ENCODE measurements at places on chromosomes 6 and 20.

- no peak for DNase-seq
Measured at GRCh38 chr6:128826606-128827005, 56.3 kb upstream of the LAMA2 start.

GRCh38 chr20:8678098-8678776 lies 390.6 kb upstream of the PLCB4 start:
- DNase-seq = no peak

GRCh38 chr6:12403947-12404647 lies 113.9 kb downstream of the EDN1 start:
- no peak for DNase-seq

DNA sequence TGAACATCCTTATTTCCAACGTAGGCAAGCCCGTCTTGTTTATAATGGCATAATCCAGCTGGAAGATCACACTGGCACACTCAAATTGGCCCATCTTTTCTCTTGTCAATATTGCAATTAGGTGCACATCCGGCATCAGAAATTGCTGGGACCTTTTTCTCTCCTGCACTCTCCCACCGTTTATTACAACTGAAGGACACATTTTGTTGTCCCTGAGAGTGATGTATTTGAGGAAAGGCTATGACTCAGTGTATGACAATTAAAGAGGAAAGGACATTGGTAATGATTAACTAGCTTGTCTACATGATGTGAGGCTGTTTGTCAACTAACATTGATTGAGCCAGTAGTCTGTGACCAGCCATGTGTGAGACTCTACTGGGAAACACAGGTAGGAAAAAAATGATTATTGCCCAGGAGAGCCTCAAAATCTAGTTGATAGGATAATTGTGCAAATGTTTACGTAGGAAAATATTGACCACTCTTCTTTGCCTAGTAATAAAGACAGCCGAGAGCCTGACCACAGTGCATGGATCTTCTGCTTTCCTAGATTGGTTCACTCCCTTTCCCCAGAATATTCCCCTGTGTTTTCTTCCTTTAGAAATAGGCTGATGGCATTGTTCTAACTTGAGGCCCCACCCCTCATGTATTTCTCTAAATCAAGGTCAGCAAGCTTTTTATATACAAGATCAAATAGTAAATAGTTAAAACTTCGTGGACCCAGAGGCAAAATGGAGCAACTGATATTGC lies 230.0 kb upstream of the BTBD3 start:
- DNase-seq = no peak

GRCh38 chr6:147716434-147716833 lies 207.9 kb downstream of the SAMD5 start:
- no peak for DNase-seq

GRCh38 chr6:56655249-56655648 lies 12.6 kb upstream of the DST start:
- DNase-seq = no peak

GRCh38 chr6:14944593-14944992 lies 301.3 kb upstream of the JARID2 start:
- no peak for DNase-seq

DNA sequence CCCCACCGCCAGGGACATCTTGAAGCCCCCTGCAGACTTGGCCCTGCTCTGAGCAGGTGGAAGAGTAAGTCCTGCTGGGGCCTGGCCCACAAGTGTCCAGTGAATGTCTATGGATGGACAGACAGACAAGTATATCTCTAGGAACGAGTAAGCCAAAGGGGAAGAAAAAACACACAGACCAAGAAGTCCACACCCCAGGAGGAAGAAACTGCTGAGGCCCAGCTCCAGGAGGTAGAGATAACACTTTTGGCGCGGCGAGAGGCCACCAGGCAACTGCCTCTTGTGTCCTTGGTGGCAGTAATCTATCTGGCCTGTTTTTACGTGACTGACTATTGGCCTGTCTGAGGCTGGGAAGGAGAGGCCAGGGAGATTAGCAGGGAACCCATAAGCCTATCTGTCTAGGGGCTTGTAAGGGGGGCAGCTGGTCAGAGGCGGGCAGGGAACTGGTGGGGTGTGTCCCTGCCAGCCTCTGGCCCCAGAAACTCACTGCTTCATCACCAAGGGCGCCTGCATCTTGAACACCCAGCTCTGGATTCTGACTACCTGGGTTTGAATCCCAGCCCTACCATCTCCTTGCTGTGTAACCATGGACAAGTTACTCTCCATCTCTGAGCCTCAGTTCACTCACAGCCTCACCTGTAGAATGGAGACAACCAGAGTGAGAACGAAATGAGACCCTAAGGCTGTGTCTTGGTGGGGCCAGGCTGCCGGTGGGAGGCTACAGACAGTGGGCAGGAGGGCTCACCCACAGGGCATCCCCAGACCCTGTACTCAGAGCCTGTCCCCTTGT lies 31.3 kb downstream of the C20orf203 start:
- no peak for DNase-seq

DNA sequence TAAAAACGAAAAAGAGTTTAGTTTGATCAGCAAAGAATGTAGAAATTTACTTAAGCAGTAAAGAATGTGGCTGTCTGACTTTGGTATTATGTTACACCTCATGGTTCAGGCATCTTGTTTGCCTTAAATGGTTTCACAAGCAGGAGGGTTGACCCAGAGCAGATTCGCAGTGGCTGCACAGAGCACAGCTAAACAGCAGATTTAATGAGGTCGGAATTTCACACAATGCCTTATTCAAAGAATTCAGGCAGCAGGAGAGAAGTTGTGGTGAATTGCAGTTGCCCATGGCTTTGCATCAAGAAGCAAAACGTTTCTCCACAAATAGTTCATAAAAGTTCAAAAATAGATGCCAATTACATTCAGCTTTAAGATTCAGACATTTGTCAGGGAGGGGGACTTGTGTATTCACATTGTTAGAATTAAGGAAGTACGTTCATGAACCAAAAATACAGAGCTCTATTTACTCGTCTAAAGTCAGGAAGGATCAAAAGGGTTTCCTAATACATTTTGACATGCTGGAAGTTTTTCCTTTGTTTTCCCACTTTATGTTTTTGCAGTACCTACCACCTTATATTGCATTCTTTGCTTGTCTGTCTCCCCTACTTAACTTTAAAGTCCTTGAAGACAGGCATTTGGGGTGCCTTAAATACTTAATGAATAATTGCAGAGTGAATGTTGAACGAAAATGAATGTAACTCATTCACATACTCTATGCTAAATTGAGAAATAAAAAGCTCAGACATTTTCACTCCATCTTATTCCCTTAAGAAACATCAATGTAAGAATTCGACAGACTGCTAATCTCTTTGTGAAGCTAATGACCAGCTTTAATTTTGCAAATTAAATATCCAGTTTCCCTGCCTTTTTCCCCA lies 1163.6 kb upstream of the CITED2 start:
- DNase-seq = no peak

- DNase-seq = no peak
Measured at GRCh38 chr20:358891-359555, 12.1 kb downstream of the NRSN2 start.

GRCh38 chr6:126812010-126812409 lies 306.5 kb upstream of the RSPO3 start:
- no peak for DNase-seq

GRCh38 chr6:157556144-157556645 lies 175.2 kb downstream of the ZDHHC14 start:
- DNase-seq = no peak

GRCh38 chr6:117520603-117521395 lies 38.3 kb downstream of the DCBLD1 start:
- no peak for DNase-seq

GRCh38 chr6:125656287-125656870 lies 93.1 kb upstream of the HEY2 start:
- DNase-seq = no peak

DNA sequence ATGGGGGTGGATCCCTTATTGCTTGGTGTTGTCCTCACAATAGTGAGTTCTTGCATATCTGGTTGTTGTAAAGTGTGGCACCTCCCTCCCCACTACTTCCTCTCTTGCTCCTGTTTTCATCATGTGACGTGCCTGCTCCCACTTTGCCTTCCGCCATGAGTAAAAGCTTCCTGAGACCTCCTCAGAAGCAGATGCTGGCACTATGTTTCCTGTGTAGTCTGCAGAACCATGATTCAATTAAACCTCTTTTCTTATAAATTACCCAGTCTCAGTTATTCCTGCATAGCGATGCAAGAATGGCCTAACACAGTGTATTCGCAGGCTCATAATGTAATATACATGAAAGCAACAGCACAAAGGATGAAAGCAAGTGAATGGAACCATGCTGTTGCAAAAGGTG lies 28.4 kb upstream of the ANKRD60 start:
- DNase-seq = no peak

- no peak for DNase-seq
Measured at GRCh38 chr20:53503517-53503919, 90.1 kb downstream of the ZNF217 start.

DNA sequence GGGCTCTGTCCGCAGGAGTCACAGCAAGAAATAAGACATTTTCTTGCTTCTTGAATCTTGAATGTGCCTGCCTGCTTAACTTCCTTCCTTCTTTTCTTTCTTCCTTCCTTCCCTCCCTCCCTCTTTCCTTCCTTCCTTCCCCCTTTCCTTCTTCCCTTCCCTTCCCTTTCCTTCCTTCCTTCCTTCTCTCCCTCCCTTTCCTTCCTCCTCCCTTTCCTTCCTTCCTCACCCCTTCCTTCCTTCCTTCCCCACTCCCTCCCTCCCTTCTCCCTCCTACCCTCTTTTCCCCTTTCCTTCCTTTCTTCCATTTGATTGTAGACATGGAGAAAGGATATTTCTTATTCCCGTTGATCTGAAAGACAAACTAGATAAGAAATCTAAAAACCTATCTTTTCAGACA lies 436.8 kb upstream of the AGPAT4 start:
- DNase-seq = no peak

DNA sequence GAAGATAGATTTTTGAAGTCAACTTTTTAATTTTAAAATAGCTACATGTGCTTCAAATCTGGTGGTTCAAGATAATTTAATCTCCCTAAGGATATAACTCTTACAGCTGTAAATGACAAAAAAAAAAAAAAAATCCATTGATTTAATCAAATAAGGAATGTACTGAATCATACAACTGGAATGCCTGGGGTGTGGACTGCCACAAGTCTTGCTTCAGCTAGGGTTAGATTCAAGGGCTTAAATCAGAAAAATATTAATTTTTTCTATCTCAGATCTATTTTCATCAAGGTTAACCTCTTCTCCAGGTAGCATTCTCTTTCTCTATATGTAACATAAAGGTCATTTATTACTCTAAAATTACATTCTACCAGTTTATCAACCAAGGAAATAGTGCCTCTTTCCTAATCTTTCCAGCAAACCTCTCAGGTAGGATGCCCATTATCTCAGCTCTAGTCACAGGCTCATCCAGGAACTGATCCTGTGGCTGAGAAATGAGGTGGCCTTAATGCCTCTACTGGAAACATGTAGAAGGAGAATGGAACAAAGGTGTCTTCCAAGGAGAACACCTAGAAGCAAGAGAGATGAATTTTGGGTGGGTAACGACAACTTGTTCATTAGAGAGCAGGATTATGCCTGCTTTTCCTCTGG lies 466.9 kb downstream of the CBLN4 start:
- DNase-seq = no peak

GRCh38 chr6:99661870-99662269 lies 55.2 kb downstream of the PRDM13 start:
- DNase-seq = no peak

GRCh38 chr6:163828038-163828795 lies 413.7 kb downstream of the QKI start:
- no peak for DNase-seq

DNA sequence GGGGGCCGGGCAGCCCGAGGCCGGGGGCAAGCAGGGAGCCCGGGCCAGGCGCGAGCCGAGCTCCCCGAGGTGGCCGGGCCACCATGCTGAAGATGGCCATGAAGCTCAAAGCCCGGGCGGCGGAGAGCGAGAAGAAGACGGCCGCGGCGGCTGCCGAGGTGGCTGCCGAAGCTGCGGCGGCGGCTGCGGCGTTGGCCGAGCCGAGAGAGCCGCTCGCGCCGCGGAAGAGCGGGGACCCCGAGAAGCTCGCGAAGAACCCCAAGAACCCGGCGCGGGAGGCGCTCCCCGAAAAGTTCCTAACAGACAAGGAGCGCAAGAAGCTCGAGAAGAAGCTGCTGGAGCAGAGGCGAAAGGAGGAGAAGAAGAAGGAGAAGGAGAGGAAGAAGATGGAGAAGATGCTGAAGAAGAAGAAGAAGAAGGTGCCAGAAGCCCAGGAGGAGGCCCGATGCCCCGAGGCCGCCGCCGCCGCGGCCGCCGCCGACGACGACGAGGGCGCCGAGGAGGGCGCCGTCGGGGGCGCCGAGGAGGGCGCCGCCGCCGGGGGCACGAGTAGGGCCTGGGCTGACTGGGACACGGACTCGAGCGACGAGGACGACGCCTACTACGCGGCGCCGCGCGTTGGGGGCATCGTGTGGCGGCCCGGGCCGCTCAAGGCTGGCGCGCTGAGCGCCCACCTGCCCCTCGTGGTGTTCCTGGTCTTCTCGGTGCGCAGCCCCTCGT lies 37.4 kb downstream of the GNAS start:
- DNase-seq = no peak

GRCh38 chr6:49892280-49892679 lies 25.9 kb upstream of the CRISP1 start:
- DNase-seq = no peak

DNA sequence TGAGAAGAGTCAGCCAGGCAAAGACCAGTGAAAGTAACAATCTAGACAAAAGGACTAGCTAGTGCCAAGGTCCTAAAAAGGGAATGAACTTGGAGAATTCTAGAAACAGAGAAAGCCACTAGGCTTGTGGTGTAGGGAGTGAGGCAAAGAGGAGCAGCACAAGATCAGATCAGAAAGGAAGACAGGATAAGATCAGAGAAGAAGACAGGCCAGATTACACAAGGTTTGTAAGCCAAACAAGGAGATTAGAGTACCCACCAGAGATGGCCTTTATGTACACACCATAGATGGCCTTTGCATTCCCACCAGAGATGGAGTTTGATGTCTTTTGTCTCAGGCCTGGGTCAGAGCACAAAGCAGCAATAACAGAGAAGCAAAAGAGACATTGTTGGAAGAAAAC lies 105.6 kb upstream of the PLCB4 start:
- DNase-seq = no peak

DNA sequence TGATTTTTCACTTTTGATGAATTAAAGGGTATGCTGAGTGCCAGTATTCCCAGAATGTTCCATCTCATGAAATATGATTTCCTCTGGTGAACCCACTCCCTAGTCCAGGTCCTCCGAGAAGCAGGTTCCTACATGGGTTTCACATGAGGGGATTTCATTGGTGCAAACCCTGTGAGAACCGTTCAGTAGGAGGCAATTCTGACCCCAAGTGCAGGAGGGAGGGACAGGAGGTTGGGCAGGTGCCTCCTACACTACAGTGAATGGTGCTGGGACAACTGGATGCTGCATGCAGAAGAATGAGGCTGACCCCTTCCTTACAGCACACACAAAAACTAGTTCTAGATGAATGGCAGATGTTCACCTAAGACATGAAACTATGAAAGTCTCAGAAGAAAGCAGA lies 5.1 kb upstream of the ULBP2 start:
- DNase-seq = no peak

DNA sequence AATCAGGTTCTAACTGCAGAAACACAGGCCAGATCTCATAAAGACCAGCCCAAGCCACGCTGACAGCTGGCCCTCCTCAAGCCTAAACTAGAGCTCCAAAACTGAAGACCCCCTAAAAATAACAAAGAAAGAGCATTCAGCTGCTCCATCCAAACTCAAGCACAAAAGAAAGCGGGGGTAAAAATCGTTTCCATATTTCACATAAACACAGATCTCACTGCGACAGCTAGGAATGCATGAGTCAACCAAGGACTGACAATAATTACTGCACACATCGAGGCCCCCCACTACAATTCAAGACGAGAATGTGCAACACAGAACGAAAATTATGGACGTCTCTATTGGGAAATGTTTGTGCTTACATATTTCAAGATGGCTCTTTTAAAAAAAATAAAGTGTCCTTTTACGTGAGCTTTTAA lies 31.1 kb downstream of the CNKSR3 start:
- no peak for DNase-seq

Measured in WTC11 (cell line).